Stimulated activated CD4-positive, alpha-beta T cell treated with anti-CD3 and anti-CD28 coated beads, Interleukin-4, amount 100 ng/mL, for 48 hours (primary cell): ENCODE measurements at places on chromosomes 5 and 9.
A peak's percentile ranks its signal among the peaks of the same experiment; 100 is the strongest.

DNA sequence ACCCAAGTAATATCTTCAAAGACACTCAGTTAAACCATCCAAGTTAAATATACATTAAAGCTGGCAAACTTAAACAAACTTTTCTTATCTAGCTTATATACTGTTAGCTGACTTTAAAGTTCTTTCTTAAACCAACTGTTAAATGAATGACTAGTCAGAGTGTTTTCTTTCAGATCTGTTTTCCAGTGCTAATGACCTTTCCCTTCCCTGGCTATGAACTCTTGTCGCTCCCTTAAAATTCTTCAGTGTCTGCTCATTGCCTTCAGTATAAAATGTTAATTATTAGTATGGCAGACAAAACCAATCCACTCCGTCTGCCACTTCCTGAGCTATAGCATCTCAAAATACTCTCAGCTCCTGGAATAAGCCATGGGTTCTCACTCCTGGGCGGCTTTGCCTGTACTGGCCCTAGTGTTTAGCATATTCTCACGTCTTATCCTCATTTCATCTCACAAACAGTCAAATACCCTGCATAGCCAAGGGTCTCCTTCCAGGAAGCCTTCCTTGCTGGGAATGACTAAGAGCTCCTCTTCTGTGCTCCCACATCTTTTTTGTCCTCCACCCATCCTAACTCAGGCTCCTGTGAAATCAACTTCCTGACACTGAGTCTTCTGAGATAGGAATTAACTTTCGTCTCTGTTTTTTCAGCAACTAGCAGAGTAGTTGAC, 87.7 kb downstream of the VCAN start:
- no peak for DNase-seq

DNA sequence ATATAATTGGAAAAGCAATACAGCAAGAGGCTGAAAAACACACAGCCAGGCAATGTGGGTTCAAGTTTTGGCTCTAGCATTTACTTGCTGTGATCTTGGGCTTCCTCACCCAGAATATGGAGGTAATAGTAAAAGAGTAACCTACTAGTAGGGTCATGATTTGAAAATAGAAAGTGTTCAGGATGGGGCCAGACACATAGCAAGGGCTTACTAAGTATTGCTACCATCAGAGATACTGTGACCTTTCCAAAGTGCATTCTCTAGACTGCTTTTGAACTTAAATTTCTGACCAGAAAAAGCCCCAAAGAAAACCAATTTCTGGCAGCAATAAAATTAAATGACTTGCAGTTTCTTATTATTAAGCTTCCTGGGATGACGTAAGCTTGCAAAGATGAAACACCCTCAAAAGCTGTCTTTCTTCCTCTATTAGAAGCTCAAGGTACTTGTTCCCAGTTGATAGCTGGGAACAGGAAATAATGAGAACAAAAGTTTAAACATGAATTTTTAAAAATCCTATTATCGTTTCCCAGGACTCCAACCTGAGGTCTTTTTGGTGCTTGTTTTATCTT, 20.3 kb downstream of the SLC45A2 start:
- DNase-seq: no peak

DNA sequence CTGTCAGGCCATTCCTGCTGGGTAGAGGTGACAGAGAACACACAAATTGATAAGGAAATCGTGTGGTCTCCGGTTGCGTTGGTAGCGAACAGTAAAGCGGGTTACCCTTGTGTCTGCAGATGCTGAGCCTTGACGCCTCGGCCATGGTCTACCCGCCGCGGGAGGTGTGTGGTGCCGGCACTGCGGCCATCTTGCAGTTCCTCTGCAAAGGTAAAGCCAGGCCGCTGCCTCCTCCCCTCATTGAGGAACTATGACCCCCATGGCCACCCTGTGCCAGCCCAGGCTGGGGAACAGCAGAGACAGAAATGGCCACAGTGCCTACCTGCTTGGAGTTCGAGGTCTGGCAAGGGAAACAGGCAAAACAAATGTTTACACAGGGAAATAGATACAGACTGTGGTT, 16.3 kb downstream of the LRSAM1 start:
- DNase-seq: no peak

DNA sequence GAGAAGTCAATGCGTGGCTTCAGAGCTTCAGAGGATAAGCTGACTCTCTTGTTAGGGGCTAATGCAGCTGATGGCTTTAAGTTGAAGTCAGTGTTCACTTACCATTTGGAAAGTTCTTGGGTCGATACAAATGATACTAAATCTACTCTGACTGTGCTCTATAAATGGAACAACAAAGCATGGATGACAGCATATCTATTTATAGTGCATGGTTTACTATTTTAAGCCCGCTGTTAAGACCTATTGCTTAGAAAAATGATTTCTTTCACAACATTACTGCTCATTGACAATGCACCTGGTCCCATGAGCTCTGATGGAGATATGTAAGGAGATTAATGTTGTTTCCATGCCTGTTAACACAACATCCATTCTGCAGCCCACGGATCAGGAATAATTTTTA, 435.7 kb downstream of the MAT2B start:
- no peak for DNase-seq

DNA sequence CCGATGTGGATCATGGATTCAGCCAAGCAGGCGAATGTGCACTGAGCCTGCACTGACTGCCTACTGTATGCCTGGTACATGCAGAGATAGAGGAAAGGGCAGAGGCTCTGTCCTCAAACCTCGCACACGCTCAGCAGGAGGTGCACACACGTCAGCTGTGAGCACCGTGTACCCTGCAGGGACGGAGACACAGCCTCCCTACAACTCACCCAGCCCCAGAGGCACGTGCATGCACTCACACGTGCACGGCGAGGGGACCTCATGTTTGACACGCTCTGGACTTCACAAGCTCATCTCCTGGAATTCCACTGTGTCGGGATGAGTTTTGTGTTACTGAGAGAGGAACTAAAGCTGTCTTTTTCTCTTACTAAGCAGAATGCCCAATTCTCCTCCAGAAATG, 48.4 kb downstream of the IRX2 start:
- DNase-seq: no peak

GRCh38 chr9:27673641-27674040, 100.4 kb upstream of the C9orf72 start:
- DNase-seq: no peak

- no peak for DNase-seq
Measured at GRCh38 chr9:137303893-137304382, 1.9 kb upstream of the NRARP start.

DNA sequence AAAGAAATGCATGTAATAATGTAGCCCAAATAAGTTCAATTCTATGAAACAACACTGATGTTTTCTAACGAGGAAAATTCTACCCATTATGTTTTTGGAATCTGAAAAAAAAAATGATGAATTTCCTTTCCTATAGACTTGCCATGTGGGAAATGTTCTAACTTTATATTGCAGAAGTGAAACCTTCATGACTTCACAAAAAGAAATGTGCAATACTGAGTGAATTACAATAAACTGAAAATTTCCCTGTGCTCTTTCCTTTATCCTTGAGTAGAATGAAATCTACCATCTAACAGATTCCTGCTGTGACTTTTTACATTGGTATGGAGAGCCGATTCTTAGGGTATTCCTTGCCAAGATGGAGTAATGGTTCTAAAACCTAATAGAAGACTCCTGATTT, 1622.5 kb downstream of the MAT2B start:
- DNase-seq: no peak

GRCh38 chr5:65213921-65214525, 267.7 kb downstream of the ADAMTS6 start:
- DNase-seq: no peak

DNA sequence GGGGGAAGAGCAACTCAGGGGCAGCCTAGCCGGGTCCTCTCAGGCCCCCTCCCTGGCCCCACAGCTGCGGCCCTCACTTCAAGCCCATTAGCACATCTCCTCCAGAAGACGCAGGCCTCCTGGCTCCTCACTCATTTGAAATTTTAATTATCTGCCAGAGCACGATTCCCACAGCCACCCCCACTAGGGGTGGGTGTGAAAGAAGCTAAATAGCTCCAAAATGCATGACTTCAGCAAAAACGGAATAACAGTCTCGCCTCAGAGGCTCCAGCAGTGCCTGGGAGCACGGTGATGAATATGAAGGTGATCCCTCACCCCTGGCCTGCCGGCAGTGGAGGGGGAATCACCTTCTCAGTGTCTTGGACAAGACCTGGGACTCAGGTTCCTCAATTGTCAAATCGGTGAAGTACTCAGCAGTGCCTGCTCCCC, 61.1 kb upstream of the HRH2 start:
- DNase-seq: no peak

DNA sequence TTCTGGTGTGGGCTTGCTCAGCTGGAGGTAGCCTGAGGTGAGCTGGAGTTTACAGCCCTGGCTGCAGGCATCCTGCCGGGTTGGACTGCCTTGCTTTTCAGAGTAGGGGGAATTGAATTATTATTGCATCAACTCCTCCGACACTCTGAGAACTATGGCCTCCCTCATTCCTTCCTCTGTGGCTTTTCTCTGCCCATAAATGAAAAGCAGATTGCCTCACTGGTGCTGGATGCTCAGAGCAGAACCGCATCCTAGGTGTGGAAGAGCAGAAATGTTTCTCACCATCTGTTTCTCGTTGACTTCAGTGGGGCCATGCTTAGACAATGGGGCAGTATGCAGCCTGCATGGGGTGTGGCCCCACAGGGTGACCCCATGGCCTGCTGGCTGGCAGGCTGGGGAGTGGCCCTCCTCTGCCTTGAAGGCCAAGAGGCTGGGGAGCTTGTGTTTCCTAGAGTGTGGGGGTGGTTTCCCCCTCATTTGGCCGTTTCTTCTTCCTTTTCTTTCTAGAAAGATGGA, 27.3 kb upstream of the TGFBI start:
- DNase-seq: no peak

GRCh38 chr5:132445640-132445923, 45.0 kb downstream of the IRF1 start:
- DNase-seq: no peak

- DNase-seq: no peak
Measured at GRCh38 chr5:30802961-30803705, 390.4 kb upstream of the CDH6 start.

GRCh38 chr5:150587856-150588595, 52.4 kb upstream of the SYNPO start:
- no peak for DNase-seq

- no peak for DNase-seq
Measured at GRCh38 chr5:89418407-89419085, 535.6 kb upstream of the MEF2C start.

- DNase-seq: no peak
Measured at GRCh38 chr9:79617395-79617794, 45.6 kb downstream of the TLE4 start.

- no peak for DNase-seq
Measured at GRCh38 chr5:130955041-130955440, 210.0 kb downstream of the HINT1 start.

- DNase-seq: no peak
Measured at GRCh38 chr5:96370976-96371375, 62.1 kb downstream of the PCSK1 start.

GRCh38 chr9:76677481-76678055, 86.7 kb upstream of the PCA3 start:
- DNase-seq: no peak

DNA sequence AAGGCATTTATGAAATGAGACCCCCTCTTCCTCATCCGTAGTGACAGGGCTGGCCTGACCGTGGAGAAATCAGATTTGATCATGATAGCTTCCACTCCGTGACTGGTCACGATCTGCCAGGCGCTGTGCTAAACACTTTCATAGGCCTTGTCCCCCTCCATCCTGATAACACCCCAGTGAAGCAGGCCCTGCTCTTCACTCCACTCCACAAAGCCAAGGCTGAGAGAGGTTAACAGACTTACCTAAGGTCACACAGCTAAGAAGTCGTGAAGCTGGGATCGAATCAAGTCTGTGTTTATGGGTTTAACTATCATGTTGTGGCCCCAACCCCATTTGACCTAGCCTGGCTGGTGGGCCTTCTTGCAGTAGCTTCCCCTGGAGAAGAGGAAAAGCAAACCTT, 53.3 kb upstream of the IL17B start:
- DNase-seq: no peak

- DNase-seq: no peak
Measured at GRCh38 chr9:79616013-79616412, 44.2 kb downstream of the TLE4 start.

DNA sequence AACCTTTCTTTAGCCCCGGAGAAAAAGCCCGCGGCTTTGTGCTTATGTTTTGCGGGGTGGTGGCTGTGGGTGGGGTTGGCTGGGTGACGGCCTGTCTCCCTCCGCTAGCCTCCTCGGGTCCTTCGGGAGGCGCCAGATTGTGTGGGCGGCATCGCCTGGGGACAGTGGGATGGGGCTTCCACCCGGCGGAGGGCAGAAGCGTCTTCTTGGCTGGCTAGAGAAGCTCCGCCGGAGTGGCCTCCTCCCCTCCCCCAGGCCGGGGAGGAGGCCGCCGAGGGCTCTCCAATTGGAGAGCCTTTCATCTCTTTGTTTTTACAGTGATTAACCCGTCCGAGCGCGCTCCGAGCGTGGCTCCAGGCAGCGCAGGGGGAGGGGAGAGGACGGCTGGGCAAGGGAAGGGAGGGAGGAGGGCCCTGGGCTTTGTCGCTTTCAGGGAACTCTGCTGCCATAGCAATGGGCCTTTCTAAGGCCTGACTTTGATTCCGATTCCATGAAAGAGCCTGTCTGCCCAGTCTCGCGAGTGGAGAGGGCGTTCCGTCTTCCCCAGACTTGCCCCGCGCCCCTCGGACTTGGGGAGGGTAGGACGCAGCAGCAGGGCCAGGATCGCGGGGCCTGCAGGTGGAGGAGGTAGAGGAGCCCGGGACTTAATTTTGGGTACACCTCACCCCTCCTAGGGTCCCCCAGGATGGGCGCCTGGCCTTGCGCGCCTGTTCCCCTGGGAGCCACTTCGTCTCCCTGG, 36.7 kb upstream of the TIFAB start:
- DNase-seq: no peak

DNA sequence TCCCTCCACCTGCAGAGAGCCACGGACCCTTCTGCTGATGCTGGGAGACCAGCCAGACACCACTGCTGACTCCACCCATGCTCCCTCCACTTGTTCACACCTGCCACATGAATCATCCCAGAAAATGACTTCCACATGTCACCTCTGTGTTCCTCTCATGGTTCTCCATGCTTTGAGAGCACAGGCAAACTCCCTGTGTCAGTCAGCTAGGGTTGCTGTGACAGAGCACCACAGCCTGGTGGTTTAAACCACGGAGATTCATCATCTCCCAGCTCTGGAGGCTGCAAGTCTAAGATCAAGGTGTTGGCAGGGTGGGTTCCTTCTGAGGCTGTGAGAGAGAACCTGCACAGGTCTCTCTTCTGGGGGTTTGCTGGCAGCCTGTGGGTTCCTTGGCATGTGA, 381.4 kb downstream of the GADD45G start:
- peak; percentile 11 for DNase-seq

DNA sequence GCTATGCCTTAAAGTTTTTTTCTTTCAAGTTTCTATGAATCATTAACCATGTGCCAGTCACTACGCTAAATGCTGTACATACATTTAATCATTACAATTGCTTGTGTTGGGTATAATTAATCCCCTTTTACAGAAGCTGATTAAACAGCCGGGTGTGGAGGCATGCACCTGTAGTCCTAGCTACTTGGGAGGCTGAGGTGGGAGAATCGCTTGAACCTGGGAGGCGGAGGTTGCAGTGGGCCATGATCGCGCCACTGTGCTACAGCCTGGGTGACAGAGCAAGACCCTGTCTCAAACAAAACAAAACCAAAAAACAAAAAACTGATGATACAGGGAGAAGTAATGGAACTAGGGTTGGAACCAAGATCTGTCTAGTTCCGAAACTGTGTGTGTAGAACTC, 1.2 kb upstream of the UBE2R2 start:
- no peak for DNase-seq

GRCh38 chr9:4486176-4486575, 4.1 kb upstream of the SLC1A1 start:
- DNase-seq: no peak

- peak; percentile 53 for DNase-seq
Measured at GRCh38 chr5:87300744-87301143, 33.1 kb downstream of the RASA1 start.
